ENCODE measurements at places on chromosomes 2 and 18.

GRCh38 chr18:23673725-23674124 is 11.0 kb upstream of the ANKRD29 start:
- DNase-seq = no peak

DNA sequence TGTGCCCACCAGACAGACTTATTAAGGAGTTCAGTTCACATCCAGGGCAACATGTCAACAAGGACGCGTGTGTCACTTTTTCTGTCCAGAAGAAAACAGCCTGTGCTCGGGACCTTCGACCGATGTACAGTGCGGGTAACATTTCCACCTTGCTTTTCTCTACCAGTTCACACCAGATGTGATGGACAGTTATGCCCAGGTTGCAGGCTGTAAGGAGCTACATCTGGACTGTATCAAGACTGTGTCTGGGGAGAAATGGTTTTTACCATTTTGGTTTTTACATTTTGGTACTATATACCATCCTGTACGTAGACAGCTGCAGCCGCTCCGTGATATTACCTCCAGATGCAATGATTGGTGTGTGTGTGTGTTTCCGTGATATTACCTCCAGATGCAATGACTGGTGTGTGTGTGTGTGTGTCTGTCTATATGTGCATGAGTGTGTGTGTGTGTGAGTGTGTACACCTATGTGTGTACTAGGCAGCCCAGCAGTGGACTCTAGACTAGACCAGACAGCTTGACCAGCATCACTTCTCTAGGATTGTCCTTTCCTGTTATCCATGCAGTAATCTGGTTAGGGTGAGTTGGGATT is 118.0 kb downstream of the COL6A3 start:
- no peak for DNase-seq

DNA sequence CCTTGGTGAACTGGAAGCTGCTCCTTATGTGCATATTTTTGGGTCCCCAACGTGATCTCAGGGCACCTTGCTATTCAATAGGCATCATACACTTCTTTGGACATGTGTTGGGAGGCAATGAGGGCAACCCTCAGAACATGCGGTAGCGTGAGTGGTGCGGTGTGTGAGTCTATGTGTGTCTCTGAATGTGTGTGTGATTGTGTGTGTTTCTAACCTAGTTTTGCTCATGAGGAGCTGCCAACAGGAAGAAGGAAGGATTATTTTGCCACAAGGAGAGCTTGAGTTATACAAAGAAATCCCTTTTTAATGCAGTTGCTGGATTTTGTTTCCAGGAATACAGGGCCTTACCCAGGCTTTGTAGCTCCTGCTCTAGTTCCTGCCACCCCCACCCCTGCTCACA is 75.8 kb upstream of the ITGA6 start:
- DNase-seq = no peak

- no peak for DNase-seq
These were observed 425.2 kb upstream of the MEX3C start for GRCh38 chr18:51622702-51623101.

- no peak for DNase-seq
These were observed 84.9 kb downstream of the CMPK2 start for GRCh38 chr2:6780765-6781274.

GRCh38 chr18:55128437-55128836 is 169.2 kb upstream of the CCDC68 start:
- DNase-seq = no peak

GRCh38 chr2:38145236-38145635 is 69.3 kb upstream of the CYP1B1 start:
- DNase-seq = no peak

- DNase-seq = no peak
These were observed 71.2 kb upstream of the RBM44 start for GRCh38 chr2:237727363-237727762.

- DNase-seq = peak; percentile 98
These were observed 5.7 kb downstream of the GREB1 start for GRCh38 chr2:11539317-11540147.

DNA sequence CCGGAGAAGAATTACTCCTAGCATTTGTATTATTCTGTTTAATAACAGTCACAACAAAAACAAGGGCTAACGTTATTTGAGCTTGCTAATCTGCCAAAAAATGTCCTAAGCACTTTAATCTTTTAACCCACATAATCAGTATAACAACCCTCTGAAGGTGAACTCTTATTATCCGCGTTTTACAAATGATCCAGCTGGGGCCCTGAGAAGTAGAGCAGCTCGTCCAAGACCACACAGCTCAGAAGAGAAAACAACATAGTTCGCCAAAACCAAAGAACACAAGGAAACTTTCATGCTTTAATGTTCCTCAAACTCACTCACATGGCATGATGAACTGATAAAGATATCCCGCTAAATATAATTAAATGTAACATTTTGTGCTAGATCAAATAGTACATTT is 159.7 kb upstream of the ZNF236 start:
- no peak for DNase-seq

- peak; percentile 53 for DNase-seq
These were observed 113.9 kb upstream of the TFCP2L1 start for GRCh38 chr2:121398853-121399252.

DNA sequence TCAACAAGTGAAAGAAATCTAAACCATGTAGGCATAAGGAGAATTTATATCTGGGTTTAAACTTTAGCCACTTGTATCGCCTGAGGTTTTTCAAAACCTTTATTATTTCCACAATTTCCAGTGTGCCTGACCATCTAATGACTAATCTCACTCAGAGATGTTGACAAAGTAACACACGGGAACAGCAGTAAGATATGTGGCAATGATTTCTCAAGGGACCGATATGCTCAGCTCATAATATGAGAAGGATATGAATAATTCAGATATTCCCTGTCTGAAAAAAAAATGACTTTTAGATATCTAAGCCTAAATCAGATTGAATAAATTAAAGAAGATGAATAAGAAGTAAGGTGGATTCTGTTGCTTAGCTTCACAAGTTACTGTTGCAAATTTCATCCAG is 43.5 kb downstream of the TMEM163 start:
- no peak for DNase-seq

DNA sequence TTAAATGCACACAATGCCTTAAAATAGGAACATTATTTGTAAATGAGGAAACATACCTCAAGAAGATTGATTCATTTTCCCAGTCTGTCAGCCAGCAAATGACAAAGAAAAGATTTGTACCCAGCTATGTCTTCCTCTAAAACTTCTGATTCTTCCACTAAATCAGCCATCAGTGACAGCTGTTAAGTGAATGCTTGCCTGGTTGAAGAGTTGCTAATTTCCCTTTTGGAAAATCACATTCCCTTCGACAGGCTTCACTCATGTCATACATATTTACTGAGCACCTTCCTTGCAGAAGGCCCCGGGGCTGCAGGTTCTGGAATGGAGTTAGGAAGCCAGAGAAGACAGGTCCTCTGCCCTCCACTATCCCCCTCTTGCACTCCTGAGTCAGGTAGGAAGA is 112.0 kb upstream of the SLC66A3 start:
- DNase-seq = no peak

GRCh38 chr2:239913636-239914417 is 111.3 kb downstream of the NDUFA10 start:
- DNase-seq = no peak

GRCh38 chr18:11849841-11850634 is 1.2 kb upstream of the CHMP1B start:
- no peak for DNase-seq

DNA sequence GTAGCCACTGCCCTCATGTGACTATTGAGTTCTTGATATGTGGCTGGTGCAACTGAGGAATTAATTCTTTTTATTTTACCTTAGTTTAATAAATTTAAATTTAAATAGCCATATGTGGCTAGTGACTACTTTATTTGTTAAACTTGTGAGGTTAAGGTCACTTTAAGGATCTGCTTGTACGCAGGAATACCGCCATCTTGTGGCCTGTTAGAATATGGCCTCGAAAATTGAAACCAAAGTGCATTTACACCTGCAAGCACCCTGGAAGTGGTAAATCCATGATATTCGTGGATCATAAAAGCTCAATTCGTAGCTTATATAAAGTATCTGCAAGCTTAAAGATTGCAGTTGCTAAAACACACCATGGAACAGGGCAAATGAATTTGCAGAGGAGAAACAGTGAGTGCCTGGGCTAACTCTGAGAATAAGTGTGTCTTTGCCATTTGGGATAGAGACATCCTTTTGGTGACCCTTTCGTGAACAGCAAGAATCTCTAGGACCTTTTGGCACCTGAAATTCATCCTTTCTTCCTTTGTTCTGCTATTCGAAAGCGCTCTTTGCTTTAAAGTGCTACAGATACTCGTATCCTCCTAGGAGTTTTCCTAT is 59.9 kb upstream of the REG3A start:
- DNase-seq = peak; percentile 63

GRCh38 chr2:204585930-204586329 is 40.7 kb downstream of the PARD3B start:
- DNase-seq = no peak

- no peak for DNase-seq
These were observed 30.3 kb upstream of the TLK1 start for GRCh38 chr2:171191021-171191420.

DNA sequence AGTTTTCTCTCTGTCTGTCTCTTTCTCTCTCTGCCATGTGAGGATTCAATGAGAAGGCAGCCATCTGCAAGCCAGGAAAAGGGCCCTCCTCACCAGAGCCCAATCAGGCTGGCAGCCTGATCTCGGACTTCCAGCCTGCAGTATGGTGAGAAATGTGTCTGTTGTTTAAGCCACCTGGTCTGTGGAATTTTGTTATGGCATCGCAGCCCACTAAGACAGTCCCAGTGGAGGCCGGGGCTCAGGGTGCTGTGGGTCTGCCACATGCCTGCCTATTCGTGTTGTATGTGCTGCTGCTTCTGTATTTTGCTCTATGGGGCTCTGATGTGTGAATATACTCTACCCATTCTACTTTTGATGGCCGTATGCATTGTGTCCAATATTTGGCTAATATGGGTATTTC is 139.0 kb upstream of the HS6ST1 start:
- DNase-seq = no peak

GRCh38 chr2:70966681-70967080 is 11.7 kb upstream of the ANKRD53 start:
- no peak for DNase-seq

GRCh38 chr2:200461846-200462710 is 47.8 kb downstream of the KCTD18 start:
- DNase-seq = peak; percentile 61
